Activated CD4-positive, alpha-beta T cell treated with anti-CD3 and anti-CD28 coated beads, Interleukin-2, amount 10 ng/mL, durations not matched to agents 7 days and 5 days (primary cell): ENCODE measurements at places on chromosomes 12 and 14.
A peak's percentile ranks its signal among the peaks of the same experiment; 100 is the strongest.

DNA sequence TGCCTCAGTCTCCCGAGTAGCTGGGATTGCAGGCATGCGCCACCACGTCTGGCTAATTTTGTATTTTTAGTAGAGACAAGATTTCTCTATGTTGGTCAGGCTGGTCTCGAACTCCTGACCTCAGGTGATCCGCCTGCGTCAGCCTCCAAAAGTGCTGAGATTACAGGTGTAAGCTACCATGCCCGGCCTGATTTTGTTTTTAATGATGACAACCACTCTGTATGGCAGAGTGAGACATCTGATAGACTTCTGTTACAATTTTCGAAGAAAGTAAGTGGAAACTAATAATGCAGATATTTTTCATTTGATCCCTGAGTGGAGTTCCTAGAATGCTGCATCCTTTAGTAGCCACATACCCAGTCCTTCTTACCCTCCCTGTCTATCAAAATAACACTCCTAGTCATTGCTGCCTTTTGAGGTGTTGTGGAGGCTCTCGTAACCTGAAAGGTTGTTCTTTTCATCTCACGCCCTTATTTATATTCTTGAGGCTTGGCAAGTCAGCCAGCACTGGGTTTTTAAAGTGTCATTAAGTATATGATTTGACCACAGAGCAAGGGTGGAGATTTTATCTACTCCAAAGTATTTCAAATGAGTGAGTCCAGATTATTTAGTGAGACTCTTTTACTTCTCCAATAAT is 5.9 kb upstream of the EID3 start:
- no peak overlapping the region for H3K27ac ChIP-seq
- no peak for DNase-seq
- H3K4me1 ChIP-seq, result peaks cover 72% of the 10 kb centered on the region
- no peaks in the 10 kb centered on the region for H3K27me3 ChIP-seq
- H3K36me3 ChIP-seq, result peaks cover 49% of the 10 kb centered on the region

- DNase-seq, result peak; percentile 60
- peaks cover 81% of the 10 kb centered on the region for H3K4me1 ChIP-seq
- no peaks in the 10 kb centered on the region for H3K27me3 ChIP-seq
- H3K27ac ChIP-seq, result peak overlapping the region; percentile 91
Observed at GRCh38 chr14:49977126-49977841, 84.4 kb downstream of the ARF6 start.

DNA sequence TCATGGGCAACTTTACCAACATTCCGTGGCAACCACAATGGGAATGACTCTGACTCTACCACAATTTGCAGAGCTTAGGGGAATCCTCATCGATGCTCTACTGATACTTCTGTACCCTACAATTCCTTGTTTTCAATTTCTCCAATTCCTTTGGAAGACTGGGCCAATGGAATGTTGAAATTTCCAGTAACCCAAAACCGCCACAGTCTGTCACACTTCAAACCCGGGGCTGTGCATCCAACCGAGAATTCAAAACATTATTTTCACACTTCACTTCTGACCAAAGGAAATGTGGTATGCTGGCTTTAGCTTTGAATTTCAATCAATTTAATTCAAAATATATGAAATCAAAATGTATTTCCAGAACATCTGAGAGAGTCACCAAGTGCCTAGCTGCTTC is 951.4 kb downstream of the VRK1 start:
- DNase-seq, result no peak
- H3K4me3 ChIP-seq, result no peak overlapping the region
- no peak overlapping the region for H3K27ac ChIP-seq
- no peaks in the 10 kb centered on the region for H3K4me1 ChIP-seq
- H3K36me3 ChIP-seq, result no peaks in the 10 kb centered on the region
- H3K27me3 ChIP-seq, result peaks cover 5% of the 10 kb centered on the region

DNA sequence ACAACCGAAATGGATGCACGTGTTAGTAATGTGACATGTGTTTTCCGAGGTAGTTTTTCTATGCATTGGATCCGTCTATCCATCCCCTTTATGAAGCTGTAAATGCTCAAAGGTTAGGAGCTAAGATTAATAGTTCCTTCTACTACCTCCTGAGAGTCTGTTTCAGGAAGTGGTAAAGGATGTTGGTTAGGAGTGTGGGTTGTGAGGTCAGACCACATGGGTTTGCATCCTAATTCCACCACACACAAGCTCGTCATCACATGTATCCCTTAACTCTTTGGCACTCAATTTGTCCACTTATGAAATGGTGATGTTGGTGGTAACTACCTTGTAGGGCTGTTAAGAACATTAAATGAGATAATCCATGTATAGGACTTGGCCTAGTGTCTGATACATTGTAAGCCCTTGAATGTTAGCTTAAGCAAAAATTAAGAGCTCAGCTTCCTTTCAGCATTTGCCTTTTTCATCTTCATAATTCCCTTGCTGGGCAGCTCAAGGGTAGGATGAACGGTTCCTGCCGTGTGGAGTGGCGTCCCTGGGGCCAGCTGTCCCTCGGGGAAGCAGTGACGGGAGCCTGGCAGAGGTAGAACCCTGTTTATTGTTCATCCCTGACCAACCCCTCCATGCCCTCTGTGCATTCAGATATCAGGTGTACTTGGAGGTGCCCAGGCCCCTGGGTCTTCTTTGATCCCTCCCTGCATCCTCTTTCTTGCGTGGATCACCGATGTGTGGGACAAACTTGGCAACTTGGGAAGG is 52.3 kb downstream of the TSPAN9 start:
- H3K27ac ChIP-seq, result no peak overlapping the region
- DNase-seq, result peak; percentile 37
- H3K4me1 ChIP-seq, result peaks cover 16% of the 10 kb centered on the region
- H3K27me3 ChIP-seq, result peaks cover 50% of the 10 kb centered on the region
- no peak overlapping the region for H3K4me3 ChIP-seq
- peaks cover 2% of the 10 kb centered on the region for H3K36me3 ChIP-seq

- H3K4me3 ChIP-seq, result no peak overlapping the region
- no peaks in the 10 kb centered on the region for H3K27me3 ChIP-seq
- peaks cover 3% of the 10 kb centered on the region for H3K4me1 ChIP-seq
- DNase-seq, result no peak
Observed at GRCh38 chr14:75934998-75935628, 46.7 kb downstream of the TGFB3 start.

GRCh38 chr12:106427917-106428316 is 70.4 kb downstream of the POLR3B start:
- H3K27ac ChIP-seq, result no peak overlapping the region
- H3K36me3 ChIP-seq, result no peaks in the 10 kb centered on the region
- H3K4me3 ChIP-seq, result no peak overlapping the region
- no peak for DNase-seq
